AG08395 (cell line): ENCODE measurements at places on chromosomes 5 and 9.

DNA sequence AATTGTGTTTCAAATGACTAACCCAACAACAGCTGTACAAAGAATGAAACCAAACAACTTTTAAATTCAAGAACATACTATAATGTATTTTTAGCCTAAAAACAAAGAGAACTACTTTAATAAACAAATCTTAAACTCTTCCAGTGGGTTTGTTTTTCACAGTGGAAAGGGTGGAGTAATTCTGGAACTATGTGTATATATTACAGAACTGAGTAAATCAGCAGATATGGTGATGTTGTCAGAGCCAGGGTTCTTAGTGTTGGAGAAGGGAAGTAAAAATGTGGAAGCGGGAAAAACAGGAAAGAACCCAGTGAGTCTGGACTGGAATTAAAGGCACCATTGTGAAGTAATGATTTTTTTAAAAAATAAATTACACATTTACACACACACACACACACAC, 144.9 kb downstream of the CDK5RAP2 start:
- no peak for DNase-seq

DNA sequence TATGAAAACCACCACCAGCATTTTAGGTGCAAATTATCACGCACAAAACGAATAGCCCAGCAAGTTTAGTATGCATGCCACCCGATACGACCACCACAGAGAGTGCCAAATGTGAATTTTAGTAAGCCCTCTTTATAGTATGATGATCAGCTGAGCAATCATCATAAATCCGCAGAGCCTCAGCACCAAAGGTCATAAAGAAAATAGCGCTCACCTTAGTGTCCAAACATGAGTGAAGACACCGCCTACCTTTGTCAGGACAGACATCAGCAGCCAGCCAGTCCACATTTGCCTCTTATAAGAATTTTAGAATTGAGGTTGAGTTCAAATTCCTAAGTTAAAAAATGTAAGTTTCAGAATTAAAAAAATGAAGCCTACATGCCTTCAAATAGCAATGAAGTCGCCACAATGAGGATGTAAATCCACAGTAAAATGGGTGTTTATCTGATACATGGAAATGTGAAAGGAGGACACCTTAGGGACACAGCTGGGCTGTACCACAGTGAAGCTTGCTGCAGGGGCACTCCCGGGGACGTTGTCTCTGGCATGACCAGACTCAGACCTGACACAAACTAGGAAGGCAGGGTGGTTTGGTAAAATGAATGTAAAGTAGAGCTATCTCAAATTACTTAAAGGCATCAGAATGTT, 149.0 kb downstream of the AUH start:
- no peak for DNase-seq

DNA sequence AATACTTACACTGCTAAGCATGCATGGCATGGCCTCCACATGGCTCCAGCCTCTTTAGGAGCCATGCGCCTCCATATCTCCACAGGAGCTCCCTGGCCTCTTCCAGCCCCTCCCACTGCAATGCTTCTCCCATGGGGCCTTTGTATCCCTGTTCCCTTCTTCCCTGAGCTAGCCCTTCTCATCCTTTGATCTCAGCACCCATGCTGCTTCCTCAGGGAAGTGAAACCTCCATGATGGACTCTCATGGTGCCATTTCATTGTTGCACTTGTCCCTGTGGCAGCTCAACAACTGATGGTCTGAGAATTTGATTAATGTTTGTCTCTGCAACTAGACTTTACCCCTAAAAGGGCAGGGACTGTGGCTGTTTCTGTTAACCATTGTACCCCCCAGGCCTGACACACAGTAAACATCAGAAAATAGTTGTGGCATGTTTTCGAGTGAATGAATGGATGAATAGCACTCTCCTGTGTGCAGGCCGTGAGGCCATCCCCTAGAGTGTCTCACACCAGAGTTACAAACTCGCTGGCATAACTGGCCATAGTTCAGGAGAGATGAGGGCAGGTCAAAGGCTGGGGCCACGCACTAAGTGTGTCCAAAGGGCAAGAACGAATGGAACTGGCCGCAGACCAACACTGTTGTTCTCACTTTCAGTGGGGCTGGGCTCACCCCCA, 6.6 kb downstream of the IDNK start:
- DNase-seq = no peak

GRCh38 chr5:1874348-1874747, 8.4 kb downstream of the IRX4 start:
- no peak for DNase-seq

DNA sequence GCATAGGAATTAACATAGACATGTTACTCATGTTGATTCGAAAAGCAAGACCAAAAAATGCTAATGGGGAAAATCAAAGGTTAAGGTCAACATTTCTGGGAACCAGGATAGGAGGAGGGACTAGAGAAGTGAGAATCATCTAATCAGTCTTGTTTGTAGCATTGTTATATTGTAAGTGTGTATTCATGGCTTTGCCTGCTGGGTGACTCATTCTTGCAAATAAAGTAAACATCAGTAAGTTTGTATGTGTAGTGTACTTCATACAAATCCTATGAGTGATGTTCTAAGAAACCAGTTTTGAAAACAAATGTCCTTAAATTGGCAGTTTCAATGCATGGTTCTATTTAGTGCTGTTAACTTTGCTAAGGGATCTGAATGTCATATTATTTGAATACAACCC, 79.0 kb upstream of the TMEM252 start:
- no peak for DNase-seq

GRCh38 chr9:120659209-120659608, 55.1 kb downstream of the MEGF9 start:
- DNase-seq = no peak

DNA sequence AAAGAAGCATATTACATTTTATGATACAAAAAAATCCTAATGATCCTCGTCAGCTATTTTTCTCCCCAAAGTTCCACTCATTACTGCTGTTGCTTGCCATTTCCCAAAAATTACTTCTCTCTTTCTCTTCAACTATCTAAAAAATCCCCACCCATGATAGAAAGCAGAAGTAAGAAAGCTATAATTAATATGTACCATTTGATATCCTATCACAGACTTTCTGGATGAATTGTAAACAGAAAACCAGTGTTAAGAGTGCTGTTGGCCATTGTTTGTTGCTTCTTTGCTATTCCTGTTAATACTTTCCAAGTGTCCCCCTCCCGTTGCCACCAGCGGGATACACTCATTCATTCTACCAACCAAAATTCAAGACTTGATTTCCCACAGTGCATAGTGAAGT, 136.3 kb upstream of the SMARCA2 start:
- DNase-seq = no peak

DNA sequence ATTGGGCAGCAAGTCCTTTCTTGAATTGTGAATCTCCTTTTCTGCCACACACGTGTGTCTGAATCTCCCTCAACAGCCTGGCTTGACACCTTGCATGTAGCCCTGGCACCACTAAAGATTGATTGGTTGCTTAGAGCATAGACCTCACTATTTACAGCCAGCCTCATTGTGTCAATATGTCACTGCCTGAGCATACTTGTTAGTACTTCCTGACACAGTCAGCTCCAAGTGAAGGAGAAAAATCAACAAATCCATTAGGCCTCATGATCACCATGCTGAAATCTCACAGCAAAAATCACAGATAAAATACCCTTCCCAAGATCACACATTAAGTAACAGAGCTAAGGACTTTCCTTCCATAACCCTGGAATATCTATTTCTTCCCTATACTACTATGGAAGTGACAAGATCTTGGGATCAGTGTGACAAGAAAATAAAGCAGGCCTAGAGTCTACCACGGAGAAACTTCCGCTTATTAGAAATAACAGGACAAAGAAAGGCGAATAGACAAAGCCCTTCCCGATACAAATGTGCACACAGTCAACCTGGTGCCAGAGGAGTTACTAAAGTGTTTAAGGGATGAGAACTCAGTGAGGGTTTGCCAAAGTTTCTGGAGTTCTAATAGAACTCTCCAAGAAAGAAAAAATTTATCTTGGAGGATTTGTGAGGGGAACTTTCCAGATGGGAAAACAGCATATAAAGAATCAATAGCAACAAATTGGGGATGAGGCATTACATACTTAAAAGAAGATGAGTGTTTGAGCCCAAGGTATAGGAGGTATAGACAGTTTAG, 5.6 kb upstream of the ARL15 start:
- DNase-seq = no peak

- DNase-seq = no peak
Observed at GRCh38 chr5:139076111-139076510, 122.1 kb downstream of the SIL1 start.

DNA sequence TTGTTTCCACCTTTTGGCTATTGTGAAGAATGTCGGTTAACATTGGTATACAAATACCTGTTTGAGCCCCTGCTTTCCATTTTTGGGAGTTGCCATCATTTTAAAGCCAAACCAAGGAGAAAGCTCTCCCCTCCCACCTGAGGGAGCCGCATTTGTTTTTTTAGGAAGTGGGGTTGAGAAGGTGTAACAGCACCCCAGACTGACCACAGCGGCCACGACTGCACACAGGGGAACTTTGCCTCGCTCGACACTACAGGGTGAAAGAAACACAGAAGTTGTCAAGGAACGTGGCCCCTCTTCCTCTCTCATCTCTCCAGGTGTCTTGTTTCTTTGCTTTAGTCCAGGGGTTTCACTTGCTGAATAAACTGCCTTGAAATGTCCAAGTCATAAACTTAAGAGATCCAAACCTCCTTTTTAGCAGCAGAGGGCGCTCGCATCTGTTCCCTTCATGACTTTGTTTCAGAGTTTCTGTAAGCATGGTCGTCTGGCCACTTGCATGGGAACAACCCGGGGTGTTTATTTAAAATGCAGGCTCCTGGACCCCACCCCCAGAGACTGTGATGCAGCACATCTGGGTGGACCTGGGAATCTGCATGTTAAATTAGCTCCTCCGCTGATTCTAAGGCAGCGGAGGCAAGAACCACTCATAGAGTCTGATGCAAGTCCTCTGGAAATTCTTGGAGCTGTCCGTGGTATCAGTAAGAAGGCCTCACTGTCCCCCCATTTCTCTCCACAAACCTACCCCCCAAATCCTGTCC, 2.1 kb upstream of the TTLL11 start:
- no peak for DNase-seq

- no peak for DNase-seq
Observed at GRCh38 chr5:102421647-102422046, 77.2 kb downstream of the SLCO6A1 start.
